Pulmonary artery endothelial cell (primary cell): ENCODE measurements at places on chromosomes 7 and 10. TPM values are rescaled to one million over a fixed set of nuclear protein-coding genes. Genes with fewer than 3 reads are reported as not detected.

DNA sequence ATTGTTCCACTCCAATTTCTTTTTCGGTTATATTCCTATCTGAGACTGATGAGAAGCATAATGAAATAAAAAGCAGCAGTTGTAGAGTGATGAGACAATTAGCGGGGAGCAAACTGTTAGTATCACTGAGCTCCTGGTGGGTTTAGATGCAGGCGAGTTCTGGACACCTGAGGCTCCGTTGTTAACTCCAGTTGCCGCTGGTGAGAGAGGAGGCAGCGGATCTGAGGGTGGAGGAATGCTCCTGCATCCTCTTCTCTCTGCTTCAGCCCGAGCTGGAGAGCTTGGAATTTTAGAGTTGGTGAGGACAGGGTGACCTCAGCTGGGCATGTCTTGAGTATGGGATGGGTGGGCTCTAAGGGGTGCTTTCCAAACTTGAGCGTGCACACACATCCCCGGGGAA, 31.4 kb downstream of the LRMDA start:
- no peak for DNase-seq

Gene XRCC2
- total RNA-seq = 3.8 and 6.7 TPM in 2 replicates

Gene ACTR1A
- 192 and 228 TPM in 2 replicates for total RNA-seq

- DNase-seq = no peak
Measured at GRCh38 chr10:21146436-21146789, 249.3 kb upstream of the NEBL start.

- DNase-seq = no peak
Measured at GRCh38 chr10:123512901-123513775, 153.0 kb upstream of the GPR26 start.

GRCh38 chr7:87447116-87447635, 28.3 kb downstream of the ABCB4 start:
- DNase-seq = no peak

Gene CRPPA
- total RNA-seq = 0.86 and 1.2 TPM in 2 replicates
